ENCODE measurements at places on chromosomes 12 and 14.

DNA sequence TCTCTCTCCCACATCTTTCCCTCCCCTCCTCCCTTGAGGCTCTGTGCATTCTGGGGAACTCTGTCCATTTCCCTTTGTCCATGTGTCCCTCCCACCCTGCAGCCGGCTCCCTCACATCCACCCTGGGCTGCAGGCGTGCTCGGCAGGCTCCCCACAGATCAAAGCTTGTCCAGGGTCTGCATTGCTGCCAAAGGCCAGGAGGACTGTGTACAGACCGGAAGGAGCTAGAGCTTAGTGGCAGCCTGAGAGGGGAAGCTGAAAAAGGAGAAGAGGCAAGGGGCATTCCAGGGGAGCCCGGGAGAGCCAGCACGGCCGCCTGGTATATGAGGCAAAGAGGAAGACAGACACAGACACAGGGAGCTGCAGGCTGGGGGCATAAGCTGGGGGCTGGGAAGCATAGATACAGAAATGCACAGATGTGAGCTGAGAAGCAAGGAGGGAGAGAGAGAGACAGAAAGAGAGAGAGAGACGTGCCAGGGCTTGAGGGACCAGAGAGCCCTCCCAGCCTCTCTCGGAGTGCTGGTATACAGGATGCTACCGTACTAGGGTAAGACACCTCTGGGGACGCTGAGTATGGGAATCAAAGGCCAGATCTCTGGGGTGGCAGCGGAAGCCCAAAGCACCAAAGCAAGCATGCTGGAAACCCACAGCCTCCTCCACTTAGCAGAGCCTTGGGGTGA lies 3.3 kb downstream of the CD4 start:
- peak; percentile 64 for DNase-seq

DNA sequence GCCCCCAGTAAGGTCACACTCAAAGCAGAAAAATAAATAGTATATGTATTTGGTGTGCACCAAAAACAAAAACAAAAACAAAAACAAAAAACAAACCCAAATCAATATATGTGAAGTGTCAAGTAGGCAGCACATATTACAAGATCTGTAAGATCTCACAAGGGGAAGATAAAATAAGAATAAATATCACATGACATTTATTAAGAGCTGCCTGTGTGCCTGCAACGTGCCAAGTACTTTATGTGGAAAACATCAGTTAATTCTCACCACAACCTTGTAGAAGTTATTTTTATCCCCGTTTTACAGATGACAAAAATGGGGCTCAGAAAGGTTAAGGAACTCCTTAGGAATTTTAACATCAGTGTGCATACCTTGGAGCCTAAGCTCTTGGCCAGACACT lies 26.6 kb downstream of the TRIM9 start:
- no peak for DNase-seq

DNA sequence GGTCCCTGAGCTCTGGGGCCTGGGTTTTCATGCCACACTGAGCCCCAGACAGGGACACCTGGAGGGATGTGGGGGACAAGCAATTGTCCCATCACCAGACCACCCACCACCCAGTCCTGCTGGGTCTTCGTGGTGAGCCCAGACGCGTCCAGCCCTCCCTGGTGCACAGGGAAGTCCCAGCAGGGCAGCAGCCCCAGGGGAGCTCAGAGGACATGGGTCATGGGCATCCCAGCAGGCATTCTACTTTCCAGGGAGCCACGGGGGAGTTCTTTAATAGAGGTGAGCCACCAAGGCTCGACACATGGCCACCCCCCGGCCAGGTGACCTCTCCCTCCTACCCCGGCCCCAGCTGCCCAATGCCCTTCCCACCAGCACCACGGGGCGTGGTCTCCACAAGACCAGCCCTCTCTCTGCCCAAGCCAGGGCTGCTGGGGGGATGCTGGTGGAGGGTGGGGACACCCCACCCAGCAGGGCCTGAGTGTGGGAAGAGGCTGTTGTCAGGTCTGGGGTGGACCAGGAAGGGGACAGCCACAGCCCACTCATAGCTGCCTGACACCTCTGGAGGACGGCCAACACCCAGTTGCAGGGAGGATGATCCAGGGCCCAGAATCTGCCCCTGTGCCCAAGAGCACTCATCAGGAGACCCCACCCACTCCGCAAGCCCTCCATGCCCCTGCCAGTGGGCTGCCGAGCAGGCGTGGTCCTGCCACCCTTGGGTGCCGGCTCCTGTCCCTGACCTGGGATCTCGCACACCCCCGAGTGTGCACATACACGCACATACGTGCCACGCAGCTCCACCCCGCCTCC lies 14.1 kb downstream of the AKT1 start:
- no peak for DNase-seq

DNA sequence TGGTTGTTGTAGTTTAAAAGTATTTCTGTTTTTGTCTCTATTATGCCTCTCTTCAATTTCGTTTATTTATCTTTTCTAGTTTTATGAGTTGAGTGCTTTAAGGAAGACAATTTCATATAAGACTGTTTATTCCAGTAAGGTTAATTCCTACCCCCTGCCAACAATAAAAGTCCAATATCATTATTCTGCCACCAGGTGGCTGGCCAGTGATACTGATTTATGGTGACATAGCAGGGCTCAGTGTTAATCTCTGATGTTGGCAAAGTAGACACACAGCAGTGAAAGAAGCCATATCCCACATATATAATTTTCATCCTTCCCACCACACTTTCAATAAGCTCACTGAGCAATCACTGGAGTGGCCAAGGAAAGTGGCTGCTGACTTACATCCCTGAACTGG lies 69.0 kb upstream of the BMP4 start:
- no peak for DNase-seq

GRCh38 chr12:121159467-121160307 lies 27.0 kb downstream of the P2RX7 start:
- no peak for DNase-seq

- no peak for DNase-seq
Observed at GRCh38 chr14:62661818-62662217, 383.4 kb downstream of the KCNH5 start.

DNA sequence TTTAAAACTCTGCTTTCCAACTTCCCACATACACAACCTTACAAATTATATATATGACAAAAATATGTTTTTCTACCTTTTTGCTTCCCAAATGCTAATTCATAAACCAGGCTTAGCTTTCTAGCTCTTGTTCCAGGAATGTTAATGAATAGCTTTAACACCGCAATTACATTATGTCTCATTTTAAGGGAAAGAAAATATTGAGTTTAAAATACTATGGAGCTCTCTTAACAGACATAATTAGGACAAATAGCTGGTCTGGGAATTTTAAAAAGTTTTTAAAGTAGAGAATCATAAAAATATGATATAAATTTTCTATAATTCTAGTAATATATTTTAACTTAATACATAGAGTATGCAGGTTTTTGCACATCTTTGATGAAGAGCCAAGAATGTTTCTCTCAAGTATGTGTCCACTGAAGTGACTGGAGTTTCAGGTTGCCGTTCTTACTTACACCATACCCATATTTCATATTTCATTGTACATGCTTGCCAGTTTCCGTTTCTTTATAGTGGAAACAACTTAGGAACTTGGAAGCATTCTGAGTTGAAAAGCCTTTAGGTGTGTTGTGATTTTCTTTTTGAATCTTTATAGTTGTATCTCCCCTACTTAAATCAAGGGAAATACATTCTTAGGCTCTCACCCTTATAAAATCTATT lies 90.6 kb upstream of the SLCO1C1 start:
- no peak for DNase-seq

- DNase-seq = no peak
Observed at GRCh38 chr14:77086017-77086727, 11.9 kb upstream of the CIPC start.

- DNase-seq = no peak
Observed at GRCh38 chr14:51576117-51576430, 75.6 kb upstream of the FRMD6 start.
